SJSA1 (cell line): ENCODE measurements at places on chromosomes 5 and 9. TPM values are rescaled to one million over a fixed set of nuclear protein-coding genes. Genes with fewer than 3 reads are reported as not detected.

GRCh38 chr5:107668154-107669095 is 2.3 kb downstream of the EFNA5 start:
- no peak for DNase-seq

PFN3 gene
- not detected in 2 replicates for total RNA-seq

DNA sequence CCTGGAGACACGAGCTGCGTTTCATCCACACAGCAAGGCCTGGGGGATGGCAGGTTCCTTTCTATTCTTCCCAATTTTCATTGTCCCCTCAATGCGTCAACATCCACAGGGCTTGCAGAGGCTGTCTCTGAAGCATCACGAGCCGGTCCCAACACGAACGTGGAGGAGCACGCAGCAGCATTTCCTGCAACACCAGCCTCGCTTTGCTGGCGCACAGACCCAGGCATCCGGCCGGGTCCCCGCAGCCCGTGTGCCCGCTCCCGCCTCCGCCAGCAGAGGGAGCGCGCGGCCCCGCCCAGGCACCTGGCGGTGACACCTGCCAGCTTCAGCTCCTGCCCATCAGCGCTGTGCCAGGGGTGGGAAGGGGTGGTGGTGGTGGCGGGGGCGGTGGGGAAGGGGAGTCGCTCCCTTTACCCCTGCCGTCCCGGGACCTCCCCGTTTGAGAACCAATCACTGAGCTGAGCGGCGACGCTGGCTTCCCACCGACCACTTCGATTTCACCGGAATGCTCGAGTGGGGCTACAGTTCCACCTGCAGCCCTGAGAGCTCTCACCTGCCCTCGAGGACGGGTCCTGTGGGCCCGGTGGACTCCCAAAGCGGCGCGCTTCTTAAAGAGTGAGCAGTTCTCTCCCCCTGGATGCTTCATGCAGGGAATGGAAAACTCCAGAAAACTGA is 464.5 kb downstream of the ICE1 start:
- no peak for DNase-seq

- DNase-seq, result no peak
Measured at GRCh38 chr9:132006677-132007370, 72.8 kb downstream of the MED27 start.

DIAPH1 gene
- 44.5 and 48.7 TPM in 2 replicates for total RNA-seq

- peak; percentile 92 for DNase-seq
Measured at GRCh38 chr5:134509308-134510040, 16.0 kb upstream of the JADE2 start.

UBE2QL1 gene
- not detected in 2 replicates for total RNA-seq

ABITRAM gene
- total RNA-seq, result 2.3 and 6.9 TPM in 2 replicates

- no peak for DNase-seq
Measured at GRCh38 chr5:135461481-135462151, 9.5 kb upstream of the TIFAB start.

DNA sequence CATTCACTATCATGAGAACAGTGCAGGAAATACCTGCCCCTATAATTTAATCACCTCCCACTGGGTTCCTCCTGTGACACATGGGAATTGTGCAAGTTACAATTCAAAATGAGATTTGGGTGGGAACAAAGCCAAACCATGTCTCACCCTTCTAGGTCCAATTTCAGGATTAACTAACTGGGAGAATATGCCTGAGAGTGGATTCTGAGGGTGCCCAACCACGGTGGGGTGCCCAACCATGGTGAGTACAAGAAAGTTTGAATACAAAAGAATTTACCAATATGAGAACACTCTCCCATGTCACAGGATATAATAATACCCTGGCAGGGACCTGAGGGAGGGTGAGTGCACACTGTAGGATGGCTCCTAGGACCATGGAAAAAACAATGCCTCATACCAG is 17.2 kb upstream of the GDA start:
- DNase-seq, result no peak

DNA sequence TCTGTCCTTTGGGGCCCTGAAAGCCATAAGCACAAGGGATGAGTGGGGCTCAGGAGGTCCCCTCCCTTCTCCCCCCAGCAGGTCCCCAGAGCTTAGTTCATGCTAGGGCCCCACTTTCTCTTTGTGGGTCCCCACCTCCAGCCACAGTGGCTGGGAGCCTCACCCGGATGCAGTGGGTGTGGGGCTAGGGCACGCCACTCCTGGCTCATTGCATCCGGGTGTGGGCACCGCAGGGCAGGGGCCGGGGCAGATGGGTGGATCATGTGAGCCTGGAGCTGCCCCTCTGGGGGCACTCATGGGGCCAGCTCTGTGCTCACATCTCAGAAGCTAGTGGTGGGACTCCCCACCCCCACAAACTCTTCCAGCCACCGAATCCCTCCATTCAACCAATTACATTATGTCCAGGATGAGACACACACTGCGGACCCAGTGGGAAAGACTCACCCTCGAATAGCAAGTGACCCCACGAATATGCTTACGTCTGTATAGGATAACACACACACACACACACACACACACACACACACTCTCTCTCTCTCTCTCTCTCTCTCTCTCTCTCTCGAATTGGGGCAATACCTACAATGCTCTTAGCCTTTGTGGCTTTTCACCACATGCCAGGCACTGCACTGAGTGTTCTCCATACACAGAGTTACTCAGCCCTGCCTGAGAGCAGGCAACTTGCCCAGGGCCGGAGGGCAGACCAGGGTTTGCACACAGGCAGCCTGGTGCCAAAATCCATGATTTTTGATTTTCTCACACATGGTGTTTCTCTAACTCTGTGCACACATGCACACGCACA is 16.8 kb upstream of the PHYKPL start:
- no peak for DNase-seq

DNA sequence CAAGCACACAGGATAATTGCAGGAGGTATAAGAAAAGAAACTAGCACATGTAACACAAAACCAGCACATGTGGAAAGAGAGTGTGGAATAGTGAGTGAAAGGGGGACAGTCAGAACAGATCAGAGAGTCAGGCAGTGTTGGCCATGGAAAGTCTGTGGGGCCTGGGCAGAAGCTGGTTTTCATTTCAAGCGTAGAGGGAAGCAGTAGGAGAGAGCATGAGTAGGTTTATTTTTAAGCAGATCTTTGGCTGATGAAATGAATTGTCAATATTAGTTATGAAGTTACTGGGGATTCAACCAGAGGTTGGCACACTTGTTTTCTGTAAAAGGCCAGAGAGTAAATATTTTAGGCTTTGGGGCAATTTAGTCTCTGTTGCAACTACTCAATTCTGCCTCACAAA is 283.1 kb downstream of the SMARCA2 start:
- no peak for DNase-seq

DBH gene
- total RNA-seq, result not detected in 2 replicates

GRCh38 chr9:21144603-21145002 is 3.0 kb upstream of the IFNW1 start:
- no peak for DNase-seq

LSM11 gene
- total RNA-seq, result 9.3 and 10.4 TPM in 2 replicates

- peak; percentile 88 for DNase-seq
Measured at GRCh38 chr5:172910828-172911627, 48.2 kb upstream of the RPL26L1 start.

- DNase-seq, result no peak
Measured at GRCh38 chr5:170813231-170813630, 29.7 kb downstream of the GABRP start.

C8G gene
- not detected in 2 replicates for total RNA-seq

GRCh38 chr5:96079075-96079474 is 117.4 kb upstream of the ELL2 start:
- DNase-seq, result no peak

GHR gene
- total RNA-seq, result 0.05 and 0.66 TPM in 2 replicates

TNPO1 gene
- total RNA-seq, result 185 and 277 TPM in 2 replicates

PLPP7 gene
- 0.08 TPM in 1 of 2 replicates, not detected in the other for total RNA-seq

PCDHB9 gene
- total RNA-seq, result 2.7 and 3.8 TPM in 2 replicates

- no peak for DNase-seq
Measured at GRCh38 chr9:117662651-117663050, 41.6 kb upstream of the TLR4 start.

GRCh38 chr9:16321461-16322119 is 548.9 kb downstream of the BNC2 start:
- DNase-seq, result no peak

AFF4 gene
- total RNA-seq, result 31.6 and 55.6 TPM in 2 replicates

- no peak for DNase-seq
Measured at GRCh38 chr5:51095486-51095885, 287.8 kb upstream of the ISL1 start.

DNA sequence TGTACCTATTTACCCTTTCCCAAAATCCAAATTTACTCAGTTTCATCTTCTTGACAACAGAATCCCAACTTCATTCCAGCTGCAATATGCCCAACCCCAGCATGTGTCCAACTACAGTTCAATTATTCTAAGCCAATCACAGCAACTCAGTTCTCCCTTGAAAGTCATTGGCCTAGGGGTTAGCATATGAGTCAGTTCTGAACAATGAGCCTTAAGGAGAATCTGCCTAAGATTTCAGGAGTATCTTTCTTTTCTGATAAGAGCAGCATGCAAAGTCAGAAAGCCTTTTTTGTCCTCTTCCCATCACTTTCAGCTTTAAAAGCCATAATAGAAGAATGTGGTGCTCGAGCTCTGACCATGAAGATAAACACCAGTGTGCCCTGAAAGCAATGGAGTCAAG is 44.4 kb upstream of the RASGRF2 start:
- DNase-seq, result no peak

DNA sequence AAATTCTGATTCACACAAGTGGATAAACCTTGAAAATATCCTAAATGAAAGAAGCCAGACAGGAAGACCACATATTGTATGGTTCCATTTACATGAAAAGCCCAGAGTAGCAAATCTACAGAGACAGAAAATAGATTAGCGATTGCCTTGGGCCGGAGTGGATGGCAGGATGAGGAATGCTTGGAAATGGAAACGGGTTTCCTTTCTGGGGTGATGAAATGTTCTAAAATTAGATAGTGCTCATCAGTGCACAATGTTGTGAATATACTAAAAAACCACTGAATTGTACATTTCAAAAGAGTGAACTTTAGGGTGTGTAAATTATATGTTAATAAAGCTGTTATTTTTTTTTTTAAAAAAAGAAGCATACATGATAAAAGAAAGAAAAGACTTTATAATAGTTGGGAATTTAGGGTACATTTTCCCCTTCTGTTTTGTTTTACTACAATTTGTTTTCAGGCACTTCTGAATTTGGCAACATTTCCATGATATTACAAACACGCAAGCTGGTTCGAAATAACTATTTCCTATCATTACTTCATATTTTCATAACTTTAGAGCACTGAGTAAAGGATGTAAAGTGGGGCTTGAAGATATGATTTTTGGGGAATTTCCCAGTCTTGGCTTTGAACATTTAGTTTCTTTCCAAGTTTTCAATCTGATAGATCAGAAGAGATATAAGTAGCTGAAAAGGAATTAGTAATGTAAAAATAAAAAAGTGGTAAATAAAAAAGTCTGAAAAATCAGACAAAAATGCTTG is 23.9 kb downstream of the SLC35A4 start:
- DNase-seq, result no peak

- no peak for DNase-seq
Measured at GRCh38 chr5:56164376-56164775, 68.8 kb downstream of the ANKRD55 start.

SPATA31E1 gene
- total RNA-seq, result 0.26 TPM in 1 of 2 replicates, not detected in the other

SPATA31A5 gene
- not detected in 2 replicates for total RNA-seq

BTNL3 gene
- total RNA-seq, result not detected in 2 replicates

DNA sequence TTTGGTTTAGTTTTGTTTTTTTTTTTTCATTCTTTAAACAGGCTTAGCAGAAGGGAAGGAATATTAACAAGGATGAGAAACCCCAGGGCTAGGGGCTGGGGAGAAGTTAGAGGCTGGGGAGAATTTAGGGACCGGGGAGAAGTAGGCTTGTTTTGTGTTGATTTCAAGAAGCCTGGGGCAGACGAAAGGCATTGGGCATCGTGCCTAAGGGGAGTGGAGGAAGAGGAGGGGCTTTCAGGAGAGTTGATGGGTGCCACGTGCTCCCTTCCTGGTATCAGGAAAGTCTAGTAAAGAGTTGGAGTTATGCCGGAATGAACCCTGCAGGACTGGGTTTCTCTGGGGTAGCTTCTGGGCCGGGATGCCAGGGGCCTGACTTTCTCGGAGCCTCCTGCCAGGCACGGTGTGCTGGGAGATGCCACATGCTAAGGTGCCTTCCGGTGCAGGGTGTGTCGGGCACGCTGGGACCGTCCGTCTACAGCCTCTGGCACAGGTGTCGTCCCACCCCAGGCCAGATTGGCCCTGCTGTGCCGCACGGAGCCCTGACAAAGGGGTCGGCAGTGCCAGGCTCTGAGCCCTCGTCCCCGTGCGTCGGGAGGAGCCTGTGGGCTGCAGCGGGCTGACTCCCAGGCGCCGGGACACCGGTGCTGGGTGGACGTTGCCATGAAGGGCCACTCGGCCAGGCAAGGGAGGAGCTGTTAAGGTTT is 159.9 kb downstream of the OLFM1 start:
- DNase-seq, result no peak

GRCh38 chr9:136482046-136482792 is 621 bp downstream of the SEC16A start:
- DNase-seq, result no peak

DNA sequence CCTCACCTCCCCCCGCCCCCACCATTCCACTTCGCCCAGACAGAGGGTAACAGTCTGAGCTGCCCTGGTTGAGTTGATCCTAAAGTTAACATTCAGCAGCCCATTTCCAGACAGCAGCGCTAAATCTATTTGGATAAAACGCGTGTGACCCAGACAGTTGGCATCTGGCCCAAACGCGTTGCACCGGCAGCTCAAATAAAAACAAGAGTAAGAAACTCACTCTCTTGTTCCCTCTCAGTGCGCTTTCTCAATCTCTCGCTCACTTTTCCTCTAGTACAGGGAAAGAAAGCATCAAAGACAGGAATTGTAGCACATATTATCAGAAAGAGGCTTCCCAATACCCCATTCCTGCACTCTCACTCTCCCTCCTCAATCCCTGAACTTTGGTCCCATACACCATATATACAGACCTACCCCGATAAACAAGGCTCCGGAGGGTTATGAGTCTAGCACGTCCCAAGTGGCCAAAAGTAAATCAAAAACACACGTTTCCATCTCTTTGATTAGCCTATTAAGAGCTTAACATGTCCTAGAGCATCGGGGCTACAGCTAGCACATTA is 1.3 kb downstream of the ADAMTS6 start:
- peak; percentile 61 for DNase-seq

SH3TC2 gene
- total RNA-seq, result 11.2 and 16.9 TPM in 2 replicates

DNA sequence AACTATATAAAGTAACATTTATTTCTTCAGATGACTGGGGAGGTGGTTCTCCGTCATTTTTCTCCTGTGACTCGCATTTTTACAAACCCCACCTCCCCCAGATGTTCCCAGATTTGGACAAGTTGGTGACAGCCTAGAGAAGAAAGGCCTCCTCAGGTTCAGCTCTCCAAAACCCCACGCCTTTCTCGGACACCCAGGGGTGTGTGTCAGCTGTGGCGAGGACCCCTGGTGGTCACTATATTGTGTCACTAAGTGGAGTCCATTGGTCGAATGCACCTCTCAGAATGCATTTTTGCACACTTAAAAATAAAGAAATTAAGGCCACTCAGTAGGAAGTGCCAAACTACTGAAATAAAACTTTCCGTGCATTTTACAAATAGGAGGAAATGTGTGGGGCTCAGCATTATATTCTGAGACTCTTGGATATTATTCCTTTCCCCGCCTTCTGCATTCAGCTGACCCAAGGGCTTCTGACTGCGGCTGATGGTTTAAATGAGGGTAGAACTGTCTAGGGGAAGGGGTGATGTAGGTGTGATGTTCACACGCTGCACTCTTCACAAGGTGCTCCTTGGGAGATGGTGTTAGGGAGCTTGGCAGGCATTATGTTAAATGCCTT is 47.6 kb downstream of the ACO1 start:
- DNase-seq, result peak; percentile 26

- DNase-seq, result no peak
Measured at GRCh38 chr5:116583862-116584222, 9.2 kb upstream of the SEMA6A start.
